ENCODE measurements at places on chromosomes 6 and 20.

DNA sequence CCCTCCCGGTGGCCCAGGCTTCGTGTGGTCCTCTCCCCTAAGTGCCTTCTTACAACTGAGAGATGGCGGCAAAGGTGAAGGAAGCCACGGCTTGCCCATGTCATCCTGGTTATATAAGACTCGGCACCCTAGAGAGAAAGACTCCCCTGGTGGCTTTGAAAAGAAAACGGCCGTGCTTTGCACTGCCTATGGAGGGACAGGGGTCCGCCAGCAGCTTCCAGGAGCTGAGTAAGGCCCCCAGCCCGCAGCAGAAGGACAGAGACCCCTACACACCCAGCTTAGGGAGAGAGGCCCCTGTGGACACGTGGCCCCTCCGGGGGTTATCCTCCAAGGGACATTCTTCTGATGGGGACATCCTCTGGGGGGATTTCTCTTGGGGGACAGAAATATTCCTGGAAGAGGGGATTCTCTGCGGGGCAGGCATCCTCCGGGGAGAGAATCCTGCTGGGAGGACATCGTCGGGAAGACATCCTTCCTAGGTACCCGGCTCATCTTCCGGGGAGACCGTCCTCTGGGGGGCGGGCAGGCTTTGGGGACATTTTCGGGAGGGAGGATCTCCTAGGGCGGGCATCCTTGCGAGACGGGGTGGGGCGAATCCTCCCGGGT, 511 bp upstream of the OGFR start:
- DNase-seq: no peak

GRCh38 chr20:49526056-49526455, 41.9 kb downstream of the PTGIS start:
- no peak for DNase-seq

DNA sequence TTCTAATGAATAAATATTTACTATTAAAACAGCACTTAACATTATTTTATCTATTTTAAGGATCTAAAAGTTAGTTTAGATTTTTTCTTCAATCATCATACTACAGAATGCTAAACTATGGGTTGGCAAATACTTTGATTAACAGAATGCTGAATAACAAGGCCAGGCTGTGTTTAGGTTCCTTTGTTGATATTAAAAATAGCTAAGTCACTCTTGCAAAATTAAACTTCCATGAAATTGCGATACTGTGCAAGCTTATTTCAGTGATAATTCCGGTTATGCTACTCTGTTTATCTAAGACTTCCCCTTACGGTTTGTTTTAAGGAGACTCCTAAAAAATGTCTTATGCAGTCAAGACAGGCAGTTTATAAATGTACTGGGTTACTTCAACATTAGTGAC, 2.8 kb downstream of the RNF24 start:
- no peak for DNase-seq

DNA sequence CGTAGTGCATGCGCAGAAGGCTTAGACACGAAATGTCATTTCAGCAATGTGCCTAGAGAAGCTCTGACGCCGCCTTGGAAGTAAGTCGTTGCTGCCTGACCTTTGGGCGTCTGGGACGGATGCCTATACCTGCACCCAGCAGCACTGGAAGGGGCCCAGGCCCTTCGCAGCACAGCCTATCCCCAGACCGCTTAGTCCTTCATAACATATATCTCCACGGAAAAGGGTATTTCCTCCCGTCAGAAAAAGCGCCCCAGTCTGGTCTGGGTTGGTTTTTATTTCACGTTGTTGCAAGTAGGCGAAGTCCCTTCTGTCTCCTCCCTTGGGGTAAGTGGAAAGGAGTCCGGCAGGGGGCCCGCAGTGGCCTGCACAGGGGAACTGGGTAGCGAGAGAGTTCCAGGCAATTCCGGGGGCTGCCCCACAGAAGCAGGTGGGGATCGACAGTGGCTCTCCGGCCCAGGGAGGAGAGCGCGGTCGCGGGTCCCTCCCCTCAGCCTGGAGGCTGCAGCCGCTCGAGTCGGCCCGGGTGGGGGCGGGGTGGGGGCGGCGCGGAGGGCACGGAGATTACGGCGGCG, 559 bp upstream of the EYA4 start:
- no peak for DNase-seq

DNA sequence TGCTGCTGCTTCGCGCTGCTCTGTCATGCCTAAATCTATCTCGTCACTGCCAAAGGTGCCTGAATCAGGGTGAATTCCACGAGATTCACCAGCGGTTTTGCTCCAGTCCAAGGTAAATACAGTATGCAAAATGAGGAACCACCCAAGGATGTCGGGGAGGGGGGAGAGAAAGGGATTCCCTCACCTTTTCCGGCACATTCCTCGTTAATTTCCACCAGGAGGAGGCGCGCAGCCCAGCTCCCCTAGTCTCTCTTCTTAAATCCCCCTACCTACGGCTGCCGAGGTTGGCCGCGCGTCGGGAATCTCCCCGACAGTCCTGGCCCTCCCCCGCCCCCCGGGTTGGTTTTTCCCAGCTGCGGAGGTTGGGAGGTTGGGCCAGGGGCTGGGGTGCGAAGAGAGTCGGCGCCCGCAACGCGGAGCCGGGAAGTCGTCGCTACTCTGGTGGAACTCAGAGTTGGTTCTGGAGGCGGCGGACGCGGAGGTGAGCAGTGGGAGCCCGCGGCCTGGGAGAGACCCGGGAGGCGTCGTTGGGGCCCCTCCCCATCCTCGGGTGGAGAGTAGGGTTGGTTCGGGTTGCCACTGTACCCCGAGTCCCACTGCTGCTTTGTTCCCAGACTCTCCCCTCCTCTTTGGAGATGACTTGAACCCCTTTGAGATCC, at the start of gene TPBG:
Gene TPBG, plus strand, starts transcription at position 390 of the 659 bp plus-strand sequence. CDS start 1,145 bp downstream, outside the sequence.
- DNase-seq: no peak

DNA sequence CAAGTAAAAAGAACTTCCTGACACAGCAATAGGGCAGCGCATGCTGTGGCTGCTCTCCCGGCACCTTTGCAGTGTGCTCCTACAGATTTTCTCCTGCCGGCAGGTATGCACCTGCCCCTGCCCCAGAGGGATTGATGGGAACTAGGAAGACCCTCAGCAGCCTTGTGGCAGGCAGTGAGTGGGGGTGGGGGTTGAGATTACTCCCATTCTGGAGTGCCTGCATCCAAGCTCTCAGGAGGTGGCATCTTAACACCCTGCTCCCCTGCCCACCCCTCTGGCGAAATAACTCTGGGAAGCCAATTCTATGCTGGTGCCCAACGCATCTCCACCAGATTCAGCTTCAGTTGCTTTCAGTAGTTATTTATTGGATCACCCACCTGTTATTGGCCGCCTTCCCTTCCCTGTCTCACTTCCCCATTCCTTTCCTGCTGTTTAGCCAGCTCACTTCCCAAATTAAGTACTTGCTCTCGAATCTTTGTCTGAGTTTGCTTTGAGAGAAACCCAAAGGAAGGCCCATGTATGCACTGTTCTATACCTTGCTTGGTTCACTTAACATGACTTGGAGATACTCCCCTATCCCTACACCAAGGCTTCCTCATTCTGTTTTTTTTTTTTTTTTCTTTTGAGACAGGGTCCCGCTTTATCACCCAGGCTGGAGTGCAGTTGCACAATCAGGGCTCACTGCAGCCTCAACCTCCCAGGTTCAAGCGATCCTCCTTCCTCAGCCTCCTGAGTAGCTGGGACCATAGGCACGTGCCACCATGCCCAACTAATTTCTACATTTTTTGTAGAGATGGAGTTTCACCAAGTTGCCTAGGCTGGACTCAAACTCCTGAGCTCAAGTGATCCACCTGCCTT, 29.3 kb upstream of the SLC23A2 start:
- no peak for DNase-seq

- no peak for DNase-seq
Measured at GRCh38 chr6:119331663-119332286, 17.8 kb downstream of the MAN1A1 start.

GRCh38 chr6:167450626-167451025, 125.7 kb downstream of the TTLL2 start:
- no peak for DNase-seq

DNA sequence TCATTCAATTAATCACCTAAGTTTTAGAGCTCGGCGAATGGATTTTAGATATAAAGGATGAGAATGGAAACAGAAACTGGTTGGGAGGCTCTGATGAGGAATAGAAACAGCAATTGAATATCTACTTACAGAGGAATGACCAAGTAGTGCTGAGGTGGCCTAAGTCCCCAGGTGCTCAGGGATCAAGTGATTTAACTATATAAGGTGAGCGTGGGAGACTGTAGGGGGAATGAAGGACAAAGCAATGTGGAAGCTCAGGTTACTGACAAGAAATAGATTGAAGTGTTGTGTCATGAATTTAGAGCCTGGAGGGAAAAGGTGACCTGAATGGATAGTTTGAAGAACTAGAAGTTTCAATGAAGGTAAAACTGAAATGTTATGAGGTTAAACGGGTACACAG, 495.4 kb upstream of the SOX4 start:
- DNase-seq: no peak

DNA sequence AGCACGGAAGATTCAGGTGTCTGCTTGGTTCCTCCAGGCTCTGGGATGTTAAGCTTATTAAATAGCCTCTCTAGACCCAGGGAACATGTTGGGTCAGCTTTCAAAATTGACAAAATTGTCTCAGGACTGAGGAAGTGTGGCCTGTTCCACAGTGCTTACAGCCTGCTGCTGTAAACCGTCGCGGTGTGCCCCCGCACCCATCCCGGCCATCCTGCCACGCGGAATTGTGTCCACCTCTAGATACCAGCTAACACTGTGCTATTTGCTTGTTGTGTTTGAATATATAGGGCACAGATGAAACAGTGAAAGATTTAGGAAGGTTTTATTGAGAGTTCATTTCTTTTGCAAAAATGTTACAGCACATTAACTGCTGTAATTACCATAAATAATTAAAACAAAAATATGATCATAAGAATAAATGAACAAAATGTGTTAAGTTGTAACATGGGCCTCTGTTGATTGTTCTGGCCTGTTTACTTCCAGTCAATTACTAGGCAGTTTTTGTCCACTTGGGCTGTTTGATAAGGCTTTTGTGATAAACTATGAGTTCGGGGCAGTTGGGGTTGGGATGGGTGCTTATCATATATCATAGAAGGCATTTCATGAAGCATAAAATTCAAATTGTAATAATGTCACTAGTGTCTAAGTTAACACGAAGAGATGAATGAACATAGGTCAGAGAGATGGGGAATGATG, 77.4 kb downstream of the ARID1B start:
- DNase-seq: no peak

DNA sequence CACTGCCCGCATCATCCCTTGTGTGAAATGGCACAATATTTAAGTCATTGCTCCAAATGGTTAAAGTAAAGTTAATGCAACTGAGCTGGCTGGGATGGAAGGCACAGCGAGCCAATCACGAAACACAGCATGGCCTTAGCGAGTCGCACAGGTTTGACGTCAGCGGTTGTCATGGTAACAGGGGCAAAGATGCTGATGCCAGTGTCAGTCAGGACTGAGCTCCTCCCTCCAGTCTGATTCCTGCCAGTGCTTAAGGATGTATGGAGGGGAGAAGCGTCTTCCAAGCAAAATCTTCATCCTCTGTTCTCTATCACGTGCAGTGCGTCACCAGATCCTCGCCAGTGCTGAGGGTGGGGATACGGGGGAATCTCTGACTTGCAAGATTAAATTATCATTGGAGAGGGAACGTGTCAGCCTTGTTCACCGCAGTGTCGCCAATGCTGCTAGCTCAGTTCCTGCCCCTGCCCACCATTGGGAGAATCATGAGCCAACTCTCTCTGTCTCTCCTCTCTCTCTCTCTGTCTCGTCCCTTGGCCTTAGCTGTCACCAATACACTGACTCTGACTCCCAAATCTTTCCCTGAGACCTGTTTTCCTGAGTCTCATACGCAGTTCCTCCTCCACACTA, 24.5 kb downstream of the TSPYL4 start:
- DNase-seq: peak; percentile 35

GRCh38 chr6:84026721-84027164, 6.8 kb upstream of the MRAP2 start:
- DNase-seq: no peak

- DNase-seq: no peak
Measured at GRCh38 chr6:43776115-43776798, 6.2 kb downstream of the VEGFA start.

DNA sequence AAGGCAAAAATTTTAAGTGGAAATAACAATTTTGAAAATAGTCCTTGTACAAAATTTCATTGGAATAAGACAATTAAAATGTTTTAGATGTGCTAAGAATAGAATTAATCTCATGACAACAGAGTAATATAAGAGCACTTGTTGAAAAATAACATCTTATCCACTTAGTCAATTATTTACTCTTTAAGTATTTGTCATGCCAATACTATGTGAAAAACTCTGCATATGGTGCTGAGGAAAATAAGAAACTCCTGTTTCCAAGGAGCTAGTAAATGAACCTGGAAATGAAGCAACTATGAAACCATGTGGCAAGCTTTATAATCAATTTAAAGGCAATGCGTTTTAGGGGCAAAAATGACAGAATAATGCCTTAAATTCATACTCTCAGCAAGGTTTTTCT, 42.7 kb upstream of the HCRTR2 start:
- DNase-seq: no peak

GRCh38 chr20:5715071-5715841, 34.9 kb upstream of the SHLD1 start:
- peak; percentile 38 for DNase-seq

DNA sequence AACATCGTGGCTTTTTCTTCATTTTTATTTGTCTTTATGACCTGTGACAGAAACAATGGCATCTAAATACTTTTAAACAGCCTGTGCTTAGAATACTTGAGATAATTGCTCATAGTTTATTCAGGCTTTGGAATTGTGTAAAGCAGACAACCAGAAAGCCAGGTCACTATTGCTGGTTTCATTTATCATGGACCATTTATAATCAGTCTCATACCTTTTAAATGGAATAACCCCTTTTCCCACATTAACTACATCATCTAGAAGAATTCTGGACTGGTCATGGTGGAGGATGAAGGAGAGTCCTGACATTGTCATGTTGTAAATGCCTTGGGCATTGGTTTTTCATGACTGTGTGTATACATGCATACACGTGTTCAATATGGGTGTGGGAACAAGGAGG, 661.5 kb downstream of the EPM2A start:
- DNase-seq: no peak

GRCh38 chr6:108937170-108937569, 88.9 kb downstream of the ARMC2 start:
- no peak for DNase-seq

DNA sequence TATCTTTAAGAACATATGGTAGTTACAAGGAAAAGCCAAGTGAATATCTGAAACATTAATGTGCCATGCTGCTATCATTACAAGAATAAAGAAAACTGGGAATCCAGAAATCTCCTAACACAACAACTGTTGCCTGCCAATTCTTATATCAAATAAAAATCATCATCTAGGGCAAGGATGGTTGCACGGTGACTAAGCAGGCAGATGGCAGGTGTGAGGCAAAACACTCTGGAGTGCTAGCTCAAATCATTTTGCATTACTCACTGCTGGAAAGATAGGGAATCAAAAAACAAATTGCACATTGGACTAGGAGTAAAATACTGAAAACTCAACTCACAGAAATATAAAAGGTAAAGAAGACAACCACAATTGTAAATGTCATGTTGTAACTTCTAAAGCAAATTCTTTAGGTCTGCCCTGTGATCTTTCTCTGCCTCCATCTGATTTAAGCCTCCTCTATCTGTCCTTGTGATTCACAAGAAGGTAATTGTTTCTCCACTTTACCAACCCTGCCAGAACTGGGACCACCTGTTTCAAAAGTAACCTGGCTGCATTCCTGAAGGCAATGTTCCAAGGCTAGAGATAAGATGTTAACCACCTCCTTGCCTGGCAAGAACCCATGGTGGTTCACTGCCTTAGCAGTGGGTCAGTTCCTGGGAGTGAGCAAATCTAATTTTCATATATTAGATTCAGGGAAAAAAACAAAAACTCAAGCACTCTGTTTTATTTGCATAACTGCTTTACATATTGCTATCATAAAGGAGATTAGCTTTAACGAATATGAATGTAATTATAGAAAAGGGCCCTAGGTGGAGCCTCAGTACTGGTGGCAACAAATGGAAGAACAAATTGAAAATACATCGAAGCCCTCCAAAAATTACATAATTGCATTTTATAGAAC, 33.1 kb upstream of the LCA5 start:
- no peak for DNase-seq
